ENCODE measurements at places on chromosomes 6 and 20. TPM values are rescaled to one million over a fixed set of nuclear protein-coding genes. Genes with fewer than 3 reads are reported as not detected.
A peak's percentile ranks its signal among the peaks of the same experiment; 100 is the strongest.

GRCh38 chr6:5922230-5922629, 84.5 kb downstream of the NRN1 start:
- no peak for DNase-seq

- DNase-seq = peak; percentile 30
These were observed 81.8 kb downstream of the ISM1 start for GRCh38 chr20:13302647-13303450.

- DNase-seq = no peak
These were observed 61.9 kb upstream of the HBS1L start for GRCh38 chr6:135116571-135116970.

Gene MRAP2
- total RNA-seq = 0.51 TPM
